ENCODE measurements at places on chromosomes 4 and X. TPM values are rescaled to one million over a fixed set of nuclear protein-coding genes. Genes with fewer than 3 reads are reported as not detected.

DNA sequence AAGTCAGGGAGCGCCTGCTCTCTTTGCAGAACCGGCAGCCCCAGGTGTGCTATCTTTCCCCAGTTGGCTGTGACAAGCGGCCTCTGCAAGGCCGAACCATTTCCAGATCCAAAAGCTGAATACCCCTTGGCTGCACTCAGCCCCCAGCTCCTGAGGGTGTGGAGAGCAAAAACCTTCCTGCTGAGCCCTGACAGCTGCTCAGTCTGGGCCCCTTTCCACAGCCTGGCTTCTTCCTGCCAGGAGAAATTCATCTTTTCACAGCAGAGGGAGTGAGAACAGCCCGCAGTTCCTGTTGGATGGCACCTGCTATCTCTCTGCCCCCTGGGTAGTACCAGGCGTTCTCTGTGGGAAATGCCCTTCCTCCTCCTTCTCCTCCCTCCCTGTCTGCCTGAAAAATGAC, 78.4 kb downstream of the DRD5 start:
- no peak for DNase-seq

GRCh38 chr4:159239629-159240028, 136.8 kb downstream of the RAPGEF2 start:
- DNase-seq: no peak

- no peak for DNase-seq
Measured at GRCh38 chr4:25144870-25145481, 15.3 kb downstream of the SEPSECS start.

GRCh38 chr4:150205016-150205415, 126.8 kb downstream of the DCLK2 start:
- DNase-seq: no peak

GRCh38 chr4:155487210-155487609, 110.4 kb upstream of the MAP9 start:
- DNase-seq: no peak

DNA sequence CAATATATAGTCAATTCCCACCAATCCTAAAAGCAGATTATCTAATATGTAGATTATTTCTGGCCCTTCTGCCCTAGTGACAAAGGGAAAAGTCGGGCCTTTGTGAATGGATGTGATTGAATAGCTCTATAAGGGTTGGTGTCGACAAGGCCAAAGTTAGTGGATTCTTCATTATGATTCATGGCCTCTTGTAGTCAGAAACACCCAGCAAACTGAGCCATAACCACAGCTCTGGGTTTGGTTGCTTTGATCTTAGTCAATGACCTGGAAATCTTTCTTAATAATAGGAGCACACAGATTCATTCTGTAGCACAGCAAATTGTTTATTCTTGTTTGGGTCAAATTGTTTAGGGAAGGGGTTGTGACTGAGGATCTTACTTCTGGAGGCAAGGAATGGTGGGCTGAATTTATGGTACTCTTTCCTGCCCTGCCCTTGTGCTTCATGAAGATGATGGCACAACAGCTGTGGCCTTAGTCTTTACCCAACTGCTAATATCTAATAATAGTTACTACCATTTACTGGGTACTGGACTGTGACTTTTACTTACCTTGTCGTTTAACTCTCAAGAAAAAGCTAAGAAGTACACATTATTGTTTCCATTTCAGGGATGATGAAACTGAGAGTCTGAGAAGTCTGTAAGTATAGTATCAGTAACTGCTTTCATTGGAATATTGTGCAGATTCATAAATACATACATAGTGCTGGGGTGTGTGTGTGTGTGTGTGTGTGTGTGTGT, 74.0 kb downstream of the AFF2 start:
- DNase-seq: no peak

Gene CXCL10
- total RNA-seq: 1.2 TPM

GRCh38 chr4:101643186-101643837, 147.2 kb upstream of the BANK1 start:
- DNase-seq: no peak

- no peak for DNase-seq
Measured at GRCh38 chrX:12751887-12752286, 39.3 kb upstream of the PRPS2 start.

Gene VCX3B
- not detected for total RNA-seq

Gene ADGRA3
- 37.3 TPM for total RNA-seq

DNA sequence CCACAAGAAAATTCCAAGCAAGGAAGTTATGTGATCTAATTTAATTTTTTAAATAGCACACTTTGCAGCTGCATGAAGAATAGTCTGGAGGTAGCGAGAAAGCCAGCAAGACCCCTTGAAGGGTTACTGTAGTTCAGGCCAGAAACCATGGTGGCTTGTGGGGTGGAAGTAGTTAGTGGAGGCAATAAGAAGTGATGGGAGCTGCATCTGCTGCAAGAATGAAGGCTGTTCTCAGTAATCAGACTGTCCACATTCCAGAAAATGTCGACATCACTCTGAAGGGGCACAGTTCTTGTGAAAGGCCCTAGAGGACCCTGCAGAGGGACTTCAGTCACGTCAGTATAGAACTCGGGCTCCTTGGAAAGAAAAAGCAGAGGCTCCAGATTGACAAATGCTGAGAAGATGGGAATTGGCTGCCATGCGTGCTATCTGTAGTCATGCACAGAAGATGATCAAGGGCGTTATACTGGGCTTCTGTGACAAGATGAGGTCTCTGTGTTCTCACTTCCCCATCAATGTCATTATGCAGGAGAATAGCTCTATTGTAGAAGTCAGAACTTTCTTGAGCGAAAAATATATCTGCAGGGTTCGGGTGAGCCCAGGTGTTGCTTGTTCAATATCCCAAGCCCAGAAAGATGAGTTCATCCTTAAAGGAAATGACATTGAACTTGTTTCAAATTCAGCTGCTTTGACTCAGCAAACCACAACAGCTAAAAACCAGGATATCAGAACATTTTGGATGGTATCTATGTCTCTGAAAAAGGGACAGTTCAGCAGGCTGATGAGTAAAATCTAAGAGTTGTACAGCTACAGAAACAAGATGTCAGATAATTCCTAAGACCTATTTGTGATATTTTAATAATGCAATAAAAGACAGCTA, 254.2 kb downstream of the CBR4 start:
- DNase-seq: no peak

Gene GLRB
- total RNA-seq: 11.2 TPM

Gene RPL9
- total RNA-seq: 731 TPM

- DNase-seq: no peak
Measured at GRCh38 chr4:1058997-1059665, 47.7 kb downstream of the FGFRL1 start.

- DNase-seq: no peak
Measured at GRCh38 chrX:112641449-112641848, 38.3 kb downstream of the LHFPL1 start.

DNA sequence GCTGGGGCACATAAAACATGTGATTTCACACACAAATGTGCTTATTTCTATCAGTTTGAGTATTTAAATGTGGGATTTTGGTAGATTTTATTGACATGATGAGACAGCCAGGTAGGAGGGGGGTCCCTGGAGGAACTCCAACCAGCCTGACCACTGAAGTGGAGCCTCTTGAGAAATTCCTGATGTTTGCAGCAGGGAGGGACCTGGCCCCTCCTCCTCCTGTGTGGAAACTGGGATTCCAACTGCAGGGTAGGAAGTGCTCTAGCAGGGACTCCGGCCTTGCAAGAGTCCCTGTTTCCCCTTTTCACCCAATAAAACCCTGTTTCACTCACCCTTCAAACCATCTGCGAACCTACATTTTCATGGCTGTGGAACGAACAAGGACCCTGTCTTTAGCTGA, 2224.0 kb upstream of the AGA start:
- no peak for DNase-seq

Gene RIBC1
- 0.52 TPM for total RNA-seq

GRCh38 chr4:186810613-186811150, 87.0 kb upstream of the FAT1 start:
- no peak for DNase-seq

GRCh38 chrX:19616959-19617358, 101.7 kb upstream of the MAP3K15 start:
- no peak for DNase-seq

GRCh38 chr4:155071962-155072361, 136.5 kb upstream of the NPY2R start:
- DNase-seq: no peak

Gene PPP2R2C
- total RNA-seq: 8.6 TPM

- DNase-seq: no peak
Measured at GRCh38 chr4:4704267-4704666, 155.2 kb upstream of the MSX1 start.

- no peak for DNase-seq
Measured at GRCh38 chr4:92299152-92299551, 4.6 kb upstream of the GRID2 start.

DNA sequence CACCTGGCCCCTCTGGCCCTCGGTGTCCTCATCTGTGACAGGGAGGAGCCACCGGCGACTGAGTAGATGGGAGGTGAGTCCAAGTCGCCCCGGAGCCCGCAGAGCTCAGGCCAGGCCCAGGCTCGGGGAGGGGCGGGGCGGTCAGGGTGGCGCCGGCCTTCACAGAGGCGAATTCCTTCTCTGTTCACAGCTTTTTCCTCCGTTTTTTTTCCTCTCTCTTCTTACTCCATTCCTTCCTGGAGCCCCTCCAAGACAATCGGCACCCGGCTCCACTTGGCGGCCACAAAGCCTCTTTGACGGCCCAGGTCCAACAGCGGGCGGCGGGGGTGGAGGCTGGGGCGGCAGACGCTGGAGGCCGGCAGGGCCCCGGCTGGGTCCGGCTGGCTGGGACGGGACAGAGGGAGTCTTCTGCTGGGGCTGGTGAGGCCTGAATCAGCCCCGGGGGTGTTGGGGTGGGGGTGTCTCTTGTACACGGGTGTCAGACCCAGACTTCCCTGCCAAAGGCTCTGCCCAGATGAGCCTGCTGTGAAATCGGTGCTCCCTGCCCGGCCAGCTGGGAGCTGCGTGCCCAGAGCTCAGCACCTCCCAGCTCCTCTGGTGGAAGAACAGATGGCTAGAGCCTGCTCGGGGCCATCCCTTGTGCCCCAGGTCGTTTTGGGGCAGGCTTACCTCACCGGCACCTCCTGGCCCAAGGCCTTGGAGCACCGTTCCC, 22.6 kb downstream of the FGFRL1 start:
- DNase-seq: peak; percentile 67

Gene SCML1
- total RNA-seq: 5.8 TPM

Gene CT45A2
- total RNA-seq: not detected

DNA sequence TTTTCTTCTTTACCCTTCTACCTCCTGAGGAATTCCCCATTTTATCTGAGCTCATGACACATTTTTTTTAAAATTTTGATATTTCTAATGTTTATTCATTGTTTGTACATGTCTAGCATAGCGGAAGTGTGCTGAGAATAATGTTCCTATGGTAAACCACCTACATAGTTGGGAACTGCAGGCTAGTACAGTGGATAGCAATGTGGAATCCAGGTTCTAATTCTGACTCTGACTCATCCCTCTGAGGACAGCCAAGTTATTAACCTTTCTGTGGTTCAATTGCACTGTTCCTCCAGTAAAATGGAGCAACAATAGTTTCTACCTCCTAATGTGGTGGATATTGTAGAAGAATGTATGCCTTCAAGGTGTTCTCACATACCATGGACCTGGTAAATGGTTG, 20.6 kb upstream of the APELA start:
- DNase-seq: no peak

DNA sequence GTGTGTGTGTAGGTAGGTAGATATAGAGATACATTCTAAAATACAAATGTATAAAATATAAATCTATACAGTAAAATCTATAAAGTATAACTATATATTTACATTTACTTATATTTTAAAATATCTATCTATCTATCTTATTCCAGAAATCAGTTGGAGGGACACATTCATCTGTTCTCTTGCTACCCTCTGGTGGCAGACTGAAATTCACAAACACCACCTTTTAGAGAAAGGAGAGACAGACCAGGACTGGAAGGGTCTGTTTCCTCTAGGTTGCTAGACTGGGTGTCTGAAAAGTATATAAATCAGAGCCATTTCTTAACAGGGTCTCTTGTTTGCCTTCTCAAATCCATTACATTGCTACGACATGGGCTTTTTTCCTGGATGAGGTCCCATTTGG, 343.0 kb downstream of the OPHN1 start:
- DNase-seq: no peak

- no peak for DNase-seq
Measured at GRCh38 chrX:38311743-38312142, 15.6 kb downstream of the RPGR start.
